ENCODE measurements at places on chromosomes 3 and 15.

DNA sequence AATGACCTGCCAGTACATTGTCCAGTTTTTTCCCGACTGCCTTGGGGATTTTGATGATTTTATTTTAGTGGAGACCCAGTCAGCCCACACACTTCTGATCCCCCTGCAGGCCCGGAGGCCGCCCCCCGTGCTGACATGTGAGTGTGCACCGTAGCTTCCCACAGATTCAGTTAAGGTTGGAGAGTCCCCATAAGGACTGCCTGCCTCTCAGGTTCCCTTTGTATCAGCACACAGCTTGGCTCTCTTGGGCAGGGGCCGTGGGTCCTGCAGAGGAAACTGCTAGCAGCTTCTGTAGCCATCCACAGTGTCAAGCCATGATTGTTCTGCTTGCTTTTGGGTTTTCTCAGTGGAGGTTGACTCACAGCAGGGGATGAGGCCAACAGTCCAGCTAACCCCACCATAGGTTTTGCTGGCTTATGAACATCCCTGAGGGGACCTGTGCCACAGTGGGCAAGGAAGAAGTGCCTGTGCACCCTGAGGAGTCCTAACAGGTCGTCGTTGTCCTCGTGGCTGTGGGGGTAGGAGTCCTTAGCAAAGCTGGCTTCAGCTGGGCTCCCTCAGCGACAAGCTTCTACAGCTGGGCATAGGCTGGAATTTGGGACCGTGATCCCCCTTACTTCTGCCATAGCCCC, 46.4 kb downstream of the DLEC1 start:
- no peak for DNase-seq

GRCh38 chr3:148074946-148075345, 622.8 kb upstream of the AGTR1 start:
- no peak for DNase-seq

DNA sequence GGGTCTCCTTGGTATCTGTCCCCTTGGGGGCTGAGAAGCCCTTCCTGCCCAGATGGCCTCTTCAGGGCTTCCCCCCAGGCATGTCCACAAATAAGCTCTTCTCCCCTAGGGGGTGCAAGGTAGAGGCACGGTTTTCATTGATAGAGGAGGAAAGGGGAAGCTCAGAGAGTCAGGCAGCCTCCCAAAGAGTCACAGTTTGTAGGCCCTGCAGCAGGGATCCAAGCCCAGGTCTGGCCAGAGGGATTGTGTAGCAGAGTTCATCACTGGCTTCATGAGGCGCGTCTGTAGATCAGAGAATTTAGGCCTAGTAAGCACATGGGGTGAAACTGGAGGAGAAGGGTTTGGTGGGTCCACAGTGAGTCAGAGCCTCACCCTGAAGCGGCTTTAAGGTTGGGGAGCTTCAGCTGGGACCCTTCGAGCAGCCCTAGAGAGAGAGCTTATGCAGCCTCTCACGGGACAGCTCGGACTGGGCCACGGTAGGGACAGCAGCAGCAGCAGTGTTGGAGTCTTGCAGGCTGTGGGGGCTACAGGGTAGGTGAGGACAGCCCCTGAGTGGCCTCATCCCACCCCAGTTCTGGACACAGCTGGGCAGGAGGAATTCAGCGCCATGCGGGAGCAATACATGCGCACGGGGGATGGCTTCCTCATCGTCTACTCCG, 37.5 kb upstream of the ESYT3 start:
- DNase-seq = no peak

DNA sequence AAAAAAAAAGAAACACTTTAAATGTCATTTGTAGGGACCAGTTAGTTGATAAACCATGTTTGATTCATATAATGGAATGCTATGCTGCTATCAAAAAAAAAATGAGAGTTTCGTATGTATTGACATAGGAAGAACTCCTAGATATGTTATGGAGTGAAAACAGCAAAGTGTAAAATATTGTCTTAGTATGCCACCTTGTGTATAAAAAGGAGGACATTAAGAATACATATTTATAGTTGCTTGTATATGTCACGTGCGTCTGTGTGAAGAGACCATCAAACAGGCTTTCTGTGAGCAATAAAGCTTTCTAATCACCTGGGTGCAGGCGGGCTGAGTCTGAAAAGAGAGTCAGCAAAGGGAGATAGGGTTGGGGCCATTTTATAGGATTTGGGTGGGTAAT, 39.5 kb downstream of the KBTBD8 start:
- no peak for DNase-seq

- no peak for DNase-seq
These were observed 54.8 kb downstream of the MESD start for GRCh38 chr15:80934761-80935221.

All from esophagus squamous epithelium (tissue), 5 donors.